ENCODE measurements at places on chromosomes 6 and 20.

DNA sequence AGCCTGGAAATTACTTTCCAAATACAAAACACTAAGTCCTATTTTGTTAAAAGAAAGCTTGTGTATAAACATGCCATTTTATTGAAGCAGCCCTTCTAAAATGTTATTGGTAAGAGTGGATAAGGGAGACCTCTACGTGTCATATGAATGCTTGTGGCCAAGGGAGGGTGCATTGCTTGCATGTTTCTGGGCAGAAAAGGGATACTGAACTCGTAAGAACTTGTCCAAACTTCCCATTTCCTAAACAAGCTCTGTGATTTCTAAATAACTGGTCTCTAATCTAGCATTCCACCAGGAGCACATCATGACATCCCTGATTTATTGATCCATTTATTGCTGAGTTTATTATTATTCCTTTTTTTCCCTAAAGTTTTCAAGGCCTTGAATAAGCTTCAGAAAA is 474.1 kb downstream of the CD109 start:
- DNase-seq = peak; percentile 13

DNA sequence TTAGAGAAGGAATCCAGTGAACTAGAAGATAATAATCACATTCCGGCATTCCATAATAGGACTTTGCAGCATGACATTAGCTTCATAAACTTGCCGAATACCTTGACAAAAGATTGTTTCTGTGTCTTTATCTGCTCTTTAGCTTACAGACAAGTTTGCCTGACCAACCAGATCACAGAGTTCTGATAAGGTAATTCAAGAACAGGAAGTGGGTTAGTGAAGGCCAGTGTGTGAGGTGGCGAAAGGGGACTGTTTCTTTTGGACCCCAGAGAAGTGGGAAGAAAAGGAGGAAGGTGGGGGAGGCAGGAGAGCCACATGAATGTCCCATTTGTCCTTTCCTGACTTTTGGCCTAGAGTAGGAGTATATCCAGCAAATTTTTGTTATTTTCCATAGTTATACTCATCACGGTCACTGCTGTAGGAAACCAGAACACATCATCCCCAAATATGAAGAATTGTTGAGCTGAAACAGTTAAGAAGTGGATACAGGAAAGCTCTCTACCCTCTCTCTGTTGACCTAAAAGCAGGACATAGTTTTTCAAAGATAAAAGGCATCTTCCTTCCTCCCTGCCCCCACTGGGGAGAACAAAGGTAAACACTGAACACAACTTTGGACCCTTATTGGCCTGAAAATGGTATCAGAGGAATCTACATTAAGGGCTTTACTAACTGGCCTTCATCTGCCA is 72.4 kb upstream of the TNFAIP3 start:
- no peak for DNase-seq

DNA sequence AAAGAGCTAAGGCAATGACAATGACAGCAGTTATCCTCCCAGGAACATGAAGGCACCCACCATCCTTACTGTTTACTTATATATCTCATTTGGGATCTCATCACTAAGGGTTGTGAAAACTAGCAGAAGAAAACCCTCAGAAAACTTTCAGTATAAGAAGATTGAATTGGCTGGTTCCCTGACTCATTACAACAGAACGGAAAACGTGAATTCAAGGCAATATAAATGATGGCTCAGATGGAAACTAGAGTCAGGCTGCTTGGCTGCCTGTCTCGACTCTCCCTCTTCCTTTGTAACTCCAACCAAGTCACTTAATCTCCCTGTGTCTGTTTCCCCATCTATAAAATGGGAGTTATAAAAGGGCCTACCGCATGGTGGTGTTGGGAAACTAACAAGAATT is 387.1 kb upstream of the JARID2 start:
- no peak for DNase-seq

GRCh38 chr6:37029249-37029971 is 24.0 kb downstream of the FGD2 start:
- peak; percentile 82 for DNase-seq

GRCh38 chr20:10633718-10634117 is 40.1 kb downstream of the JAG1 start:
- no peak for DNase-seq

DNA sequence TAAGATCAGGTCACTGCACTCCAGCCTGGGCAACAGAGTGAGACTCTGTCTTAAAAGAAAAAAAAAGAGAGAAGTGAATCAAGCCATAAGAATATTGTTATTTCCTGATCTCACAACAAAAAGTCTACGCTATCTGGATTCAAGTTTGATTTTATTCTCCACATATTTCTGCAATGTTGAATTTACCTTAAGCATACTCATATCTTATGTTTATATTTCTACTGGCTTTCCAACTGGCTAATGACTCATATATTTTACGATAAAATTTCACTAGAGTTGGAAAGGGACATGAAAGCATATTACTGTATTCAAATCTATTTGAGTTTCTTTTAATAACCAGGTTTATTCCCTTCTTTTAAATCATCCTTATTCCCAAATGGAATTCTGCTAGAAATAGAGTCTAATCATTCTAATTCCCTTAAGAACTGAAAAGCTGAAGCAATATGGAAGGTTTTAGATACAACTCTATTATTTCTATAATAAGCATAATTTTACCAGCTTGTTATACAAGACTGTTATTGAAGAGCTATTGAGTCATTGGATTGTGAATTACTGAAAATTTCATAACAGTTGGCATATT is 276.9 kb upstream of the HS3ST5 start:
- DNase-seq = peak; percentile 63
